ENCODE measurements at places on chromosomes 6 and 20. TPM values are rescaled to one million over a fixed set of nuclear protein-coding genes. Genes with fewer than 3 reads are reported as not detected.

Gene MUC21
- not detected for total RNA-seq

Gene MUC22
- not detected for total RNA-seq

Gene SLC35D3
- 0.82 TPM for total RNA-seq

Gene RAB44
- not detected for total RNA-seq

GRCh38 chr6:20900389-20901160 is 366.3 kb downstream of the CDKAL1 start:
- DNase-seq: no peak

DNA sequence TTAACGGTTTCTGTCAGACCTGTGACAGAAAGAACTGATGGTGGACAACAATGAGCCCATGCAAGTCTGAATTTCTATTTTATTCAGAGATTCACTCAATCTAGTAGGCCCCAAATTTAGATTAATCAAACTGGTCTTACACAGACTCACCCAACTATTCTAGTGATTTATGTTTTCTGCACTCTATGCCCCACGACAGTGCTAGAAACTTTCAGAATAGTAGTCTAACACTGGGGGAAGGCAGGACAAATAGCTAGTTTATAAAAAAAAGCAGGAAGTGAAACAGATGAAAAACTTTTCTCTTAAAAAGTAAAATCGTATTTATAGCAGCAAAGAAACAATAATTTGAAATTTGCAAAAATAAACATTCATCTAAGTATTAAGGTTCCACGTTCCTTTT is 5.0 kb downstream of the TCP11 start:
- no peak for DNase-seq

- no peak for DNase-seq
Measured at GRCh38 chr6:142537612-142538478, 236.0 kb downstream of the ADGRG6 start.

DNA sequence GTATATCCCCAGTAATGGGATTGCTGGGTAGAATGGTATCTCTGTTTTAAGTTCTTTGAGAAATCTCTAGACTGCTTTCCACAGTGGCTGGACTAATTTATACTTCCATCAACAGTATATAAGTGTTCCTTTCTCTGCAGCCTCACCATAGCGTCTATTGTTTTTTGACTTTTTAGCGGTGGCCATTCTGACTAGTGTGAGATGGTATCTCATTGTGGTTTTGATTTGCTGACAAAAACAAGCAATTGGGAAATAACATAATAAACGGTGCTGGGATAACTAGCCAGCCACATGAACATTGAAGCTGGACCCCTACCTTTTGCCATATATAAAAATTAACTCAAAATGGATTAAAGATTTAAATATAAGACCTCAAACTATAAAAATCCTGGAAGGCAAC is 14.2 kb downstream of the OR2A4 start:
- DNase-seq: no peak

GRCh38 chr6:20800229-20800628 is 266.0 kb downstream of the CDKAL1 start:
- DNase-seq: no peak

- DNase-seq: no peak
Measured at GRCh38 chr20:40943591-40943990, 85.0 kb upstream of the TOP1 start.

DNA sequence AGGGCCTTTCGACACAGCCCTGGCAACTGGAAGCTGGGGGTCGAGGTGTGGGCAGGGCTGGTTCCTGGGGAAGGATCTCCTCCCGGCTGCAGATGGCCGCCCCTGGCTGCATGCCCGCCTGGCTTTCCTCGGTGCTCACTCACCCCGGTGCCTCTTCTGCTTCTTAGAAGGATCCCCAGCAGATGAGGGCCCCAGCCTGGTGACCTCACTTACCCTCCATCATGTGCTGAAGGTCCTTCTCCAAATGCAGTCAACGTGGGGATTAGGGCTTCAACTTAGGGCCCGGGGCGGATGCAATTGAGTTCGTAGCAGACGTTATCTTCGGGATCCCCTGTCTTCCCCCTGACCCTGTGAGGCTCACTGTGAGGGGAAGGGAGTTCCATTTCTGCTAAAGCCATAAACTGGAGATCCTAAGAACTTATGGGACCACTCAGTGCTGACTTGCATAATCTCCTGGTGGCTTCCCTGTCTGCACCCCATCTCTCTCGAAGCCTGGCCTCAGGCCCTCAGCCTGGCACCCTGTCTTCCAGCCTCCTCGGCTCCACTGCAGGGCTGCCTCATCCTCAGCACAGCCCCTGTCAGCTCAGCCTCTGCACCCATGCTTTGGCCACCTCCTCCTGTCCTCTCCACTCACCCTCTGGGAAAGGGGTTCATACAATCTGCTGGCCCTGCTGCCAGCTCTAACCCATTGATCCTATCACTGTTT is 92.6 kb downstream of the THBS2 start:
- DNase-seq: no peak

DNA sequence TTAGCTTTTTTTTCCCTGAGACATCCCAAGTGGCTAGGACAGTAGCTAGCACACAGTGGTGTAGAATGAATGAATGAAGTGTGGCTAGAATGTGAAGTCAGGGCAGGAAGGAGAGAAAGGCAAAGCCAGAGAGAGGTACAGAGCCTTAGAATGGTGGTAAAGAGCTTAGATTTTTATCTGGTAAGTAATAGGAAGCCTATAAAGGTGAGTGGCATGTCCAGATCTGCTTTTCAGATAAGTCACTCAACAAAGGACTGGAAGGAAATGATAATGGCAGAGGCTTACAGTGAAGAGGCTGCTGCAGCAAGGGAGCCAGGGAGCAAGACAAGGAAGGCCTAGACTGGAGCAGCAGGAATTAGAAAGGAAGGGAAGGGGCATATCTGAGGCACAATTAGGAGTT is 96.0 kb upstream of the PRDM1 start:
- no peak for DNase-seq

GRCh38 chr6:139529420-139529819 is 155.0 kb upstream of the CITED2 start:
- DNase-seq: no peak

DNA sequence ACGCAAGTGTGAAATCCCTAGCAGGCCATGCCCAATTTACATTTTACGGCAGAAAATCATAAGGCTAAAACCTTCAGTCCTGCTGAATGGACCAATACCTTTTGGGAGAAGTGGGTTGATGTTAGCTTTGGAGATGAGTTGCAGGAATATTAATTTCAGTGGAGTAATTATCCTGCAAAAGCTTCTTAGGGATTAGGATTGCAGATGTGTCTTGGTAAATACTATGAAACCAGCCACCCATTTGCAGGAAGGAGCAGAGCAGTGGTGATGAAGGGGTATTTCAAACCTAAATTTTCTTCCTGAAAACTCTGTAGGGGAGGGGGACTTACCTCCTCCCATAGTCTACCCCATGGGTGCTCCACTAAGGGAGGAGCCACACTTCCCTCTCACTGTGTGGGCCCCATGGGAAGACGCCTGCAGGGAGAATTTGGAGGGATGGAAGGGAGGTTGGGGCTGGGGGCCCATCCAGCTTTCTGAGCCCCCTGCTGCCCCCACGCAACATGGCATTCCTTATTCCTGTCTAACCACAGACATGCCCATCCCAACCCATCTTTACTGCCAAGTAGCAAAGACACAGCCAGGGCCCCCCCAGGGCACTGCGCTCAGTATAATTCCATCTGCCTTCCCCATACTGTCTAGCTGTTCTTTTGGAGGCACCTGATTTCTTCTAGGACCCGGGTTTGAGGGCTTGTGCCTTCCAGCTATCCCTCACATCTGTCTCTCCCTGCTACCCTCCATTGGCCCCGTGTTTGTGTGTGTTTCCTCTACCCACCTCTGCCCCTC is 14.6 kb upstream of the UQCC2 start:
- DNase-seq: no peak

GRCh38 chr6:104860221-104860620 is 502 bp upstream of the HACE1 start:
- no peak for DNase-seq

- DNase-seq: no peak
Measured at GRCh38 chr20:10654630-10655029, 19.2 kb downstream of the JAG1 start.

All from frontal cortex (tissue), 4 donors.